ENCODE measurements at places on chromosomes 11 and 22. TPM values are rescaled to one million over a fixed set of nuclear protein-coding genes. Genes with fewer than 3 reads are reported as not detected.

The POLA2 gene
- total RNA-seq = 9.9 TPM

DNA sequence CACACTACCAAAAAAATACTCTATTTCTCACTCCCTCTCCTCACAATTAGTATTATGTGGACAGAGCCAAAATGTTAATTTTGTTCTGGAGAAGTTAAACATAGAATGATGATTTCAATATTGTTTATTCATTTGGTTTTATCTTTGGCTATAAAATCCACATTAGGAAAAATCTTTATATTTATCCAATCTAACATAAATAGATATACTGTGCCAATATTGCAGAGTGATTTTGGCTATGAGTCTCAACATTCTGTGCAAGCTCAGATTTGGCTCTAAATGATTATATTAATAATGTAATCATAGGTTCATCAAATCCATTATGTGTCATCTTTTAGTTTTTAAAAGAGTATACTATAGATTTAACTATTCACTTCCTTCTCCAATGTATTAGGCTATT, 667.5 kb upstream of the CHORDC1 start:
- H3K27me3 ChIP-seq = no peaks in the 10 kb centered on the region
- no peaks in the 10 kb centered on the region for H3K36me3 ChIP-seq
- H3K4me1 ChIP-seq = no peaks in the 10 kb centered on the region
- no peak overlapping the region for H3K27ac ChIP-seq
- H3K4me3 ChIP-seq = no peak overlapping the region
- DNase-seq = no peak

GRCh38 chr11:74443071-74443864, 24.1 kb downstream of the KCNE3 start:
- H3K36me3 ChIP-seq = no peaks in the 10 kb centered on the region
- peaks cover 3% of the 10 kb centered on the region for H3K4me1 ChIP-seq
- peak overlapping the region; percentile 62 for H3K27ac ChIP-seq
- no peaks in the 10 kb centered on the region for H3K27me3 ChIP-seq
- DNase-seq = peak; percentile 85
- no peak overlapping the region for H3K4me3 ChIP-seq

DNA sequence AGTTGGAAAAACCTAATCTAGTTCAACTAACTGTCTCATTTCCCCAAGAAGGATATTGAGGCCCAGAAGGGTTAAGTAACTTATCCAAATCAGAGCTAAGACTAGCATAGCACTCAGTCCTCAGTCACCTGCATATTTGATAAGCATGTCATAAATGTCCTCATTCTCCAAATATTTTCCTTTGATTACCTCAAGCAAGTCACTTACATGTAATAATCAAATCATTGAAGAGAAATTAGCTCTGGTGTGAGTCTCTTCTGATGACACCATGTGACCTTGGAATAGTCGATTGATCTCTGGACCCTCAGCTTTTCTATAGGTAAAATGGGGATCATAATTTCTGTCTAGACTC, 48.8 kb upstream of the PICALM start:
- H3K4me1 ChIP-seq = no peaks in the 10 kb centered on the region
- no peak for DNase-seq
- H3K4me3 ChIP-seq = no peak overlapping the region
- H3K27me3 ChIP-seq = no peaks in the 10 kb centered on the region
- H3K36me3 ChIP-seq = no peaks in the 10 kb centered on the region

- no peak for DNase-seq
- H3K27ac ChIP-seq = no peak overlapping the region
- H3K4me1 ChIP-seq = no peaks in the 10 kb centered on the region
- H3K27me3 ChIP-seq = no peaks in the 10 kb centered on the region
- no peaks in the 10 kb centered on the region for H3K36me3 ChIP-seq
These were observed 687.9 kb downstream of the NTM start for GRCh38 chr11:132058211-132058772.

DNA sequence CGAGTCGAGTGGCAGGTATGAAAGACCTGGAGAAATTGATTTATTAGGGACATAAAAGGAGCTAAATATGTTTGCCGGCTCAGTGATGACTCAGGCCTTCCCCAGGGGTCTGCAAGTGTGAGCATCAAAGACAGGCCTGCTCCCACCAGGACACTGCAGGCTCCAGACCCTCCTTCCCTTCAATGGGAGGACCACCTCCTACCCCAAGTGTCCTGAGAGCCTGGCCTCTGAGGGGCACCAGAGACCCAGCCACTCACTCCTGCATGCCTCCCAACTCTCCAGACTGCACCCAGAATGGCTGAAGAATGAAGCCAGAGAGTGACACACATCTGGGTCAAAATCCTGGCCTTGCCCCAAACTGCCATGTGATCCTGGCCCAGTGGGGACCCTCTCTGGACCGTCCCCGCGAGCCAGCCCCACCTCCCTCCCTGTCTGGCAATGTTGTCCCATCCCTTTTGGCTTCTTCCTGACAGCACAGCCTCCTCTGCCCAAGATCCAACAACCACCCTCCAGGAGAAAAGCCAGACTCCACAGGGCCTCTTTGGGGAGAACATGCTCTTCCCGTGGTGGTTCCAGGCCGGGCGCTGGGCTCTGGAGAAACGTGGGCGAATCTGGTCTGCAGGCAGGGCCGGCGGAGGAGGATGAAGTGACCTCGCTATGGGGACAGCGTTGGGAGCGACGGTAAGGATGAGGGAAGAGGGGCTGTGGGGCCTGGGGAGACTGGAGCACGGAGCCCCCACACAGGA, 36.2 kb downstream of the CYTH4 start:
- H3K4me3 ChIP-seq = no peak overlapping the region
- no peak for DNase-seq
- no peaks in the 10 kb centered on the region for H3K4me1 ChIP-seq
- H3K27me3 ChIP-seq = no peaks in the 10 kb centered on the region
- no peaks in the 10 kb centered on the region for H3K36me3 ChIP-seq

DNA sequence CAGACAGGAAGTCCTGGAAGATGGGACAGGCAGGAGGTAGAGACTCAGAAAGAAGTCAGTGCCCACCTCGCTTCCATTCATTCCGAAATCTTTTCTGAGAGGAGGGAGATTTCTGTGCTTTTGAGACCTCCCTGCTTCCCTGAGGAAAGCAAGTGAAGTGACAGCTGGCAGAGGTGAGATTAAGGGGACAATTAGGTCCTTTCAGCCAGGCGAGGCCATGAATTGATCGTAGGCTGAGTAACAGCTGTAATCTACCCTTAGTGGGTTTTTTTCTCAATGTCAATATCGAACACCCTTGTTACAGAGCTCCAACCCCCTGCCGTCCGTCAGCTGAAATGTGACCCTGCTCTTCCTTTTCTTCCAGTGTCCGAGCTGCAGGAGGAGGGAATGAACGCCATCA, 96.0 kb downstream of the PARVA start:
- H3K4me1 ChIP-seq = peaks cover 13% of the 10 kb centered on the region
- no peak overlapping the region for H3K4me3 ChIP-seq
- no peaks in the 10 kb centered on the region for H3K36me3 ChIP-seq
- no peak overlapping the region for H3K27ac ChIP-seq
- DNase-seq = no peak

The LRRC10B gene
- 3.0 TPM for total RNA-seq

The SCGB1D2 gene
- total RNA-seq = not detected

- no peaks in the 10 kb centered on the region for H3K4me1 ChIP-seq
- no peak overlapping the region for H3K27ac ChIP-seq
- no peak overlapping the region for H3K4me3 ChIP-seq
- no peaks in the 10 kb centered on the region for H3K36me3 ChIP-seq
These were observed 539.3 kb downstream of the OPCML start for GRCh38 chr11:132992838-132993631.

DNA sequence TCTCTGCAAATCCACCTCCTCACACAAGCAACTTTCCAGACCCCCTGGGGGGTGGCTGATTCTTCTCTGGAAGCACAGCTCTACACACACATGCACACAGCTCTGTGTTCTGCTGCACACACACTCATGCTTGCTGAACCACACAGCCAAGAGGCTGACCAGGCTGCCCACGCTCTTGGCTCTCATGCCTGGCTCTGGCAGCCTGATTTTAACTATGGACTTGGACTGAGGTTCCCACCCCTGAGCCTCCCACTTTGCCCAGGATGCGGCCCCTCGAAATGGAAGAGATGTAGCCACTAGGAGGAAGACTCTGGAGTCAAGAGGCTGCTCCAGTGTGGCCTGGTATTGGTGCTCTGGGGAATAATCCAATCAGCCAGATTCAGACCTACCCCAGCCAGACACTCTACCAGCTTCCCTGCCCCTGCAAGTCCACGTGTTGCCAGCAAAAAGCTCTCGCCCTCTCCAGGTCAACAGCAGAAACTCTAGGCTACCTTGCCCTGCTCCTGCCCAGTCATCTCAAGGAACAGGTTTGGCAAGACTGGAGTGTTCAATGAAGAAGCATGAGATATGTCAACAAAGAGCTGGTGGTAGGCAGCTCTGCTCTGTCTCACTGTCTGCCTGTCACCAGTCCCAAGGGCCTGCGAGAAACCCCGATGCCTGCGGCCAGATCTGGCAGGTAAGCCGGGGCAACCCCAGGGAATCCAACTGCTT, 8.8 kb upstream of the CASTOR1 start:
- peak; percentile 90 for DNase-seq
- no peaks in the 10 kb centered on the region for H3K27me3 ChIP-seq
- H3K4me1 ChIP-seq = peaks cover 63% of the 10 kb centered on the region
- H3K36me3 ChIP-seq = peaks cover 27% of the 10 kb centered on the region
- H3K4me3 ChIP-seq = no peak overlapping the region

The NXPE2 gene
- total RNA-seq = not detected

The CRYBB3 gene
- total RNA-seq = not detected

Measured in thyroid gland (tissue), 4 donors.